H4 (cell line): ENCODE measurements at places on chromosomes 1 and 21. TPM values are rescaled to one million over a fixed set of nuclear protein-coding genes. Genes with fewer than 3 reads are reported as not detected.
A peak's percentile ranks its signal among the peaks of the same experiment; 100 is the strongest.

- DNase-seq = no peak
Measured at GRCh38 chr1:23869051-23869450, 961 bp upstream of the FUCA1 start.

DNA sequence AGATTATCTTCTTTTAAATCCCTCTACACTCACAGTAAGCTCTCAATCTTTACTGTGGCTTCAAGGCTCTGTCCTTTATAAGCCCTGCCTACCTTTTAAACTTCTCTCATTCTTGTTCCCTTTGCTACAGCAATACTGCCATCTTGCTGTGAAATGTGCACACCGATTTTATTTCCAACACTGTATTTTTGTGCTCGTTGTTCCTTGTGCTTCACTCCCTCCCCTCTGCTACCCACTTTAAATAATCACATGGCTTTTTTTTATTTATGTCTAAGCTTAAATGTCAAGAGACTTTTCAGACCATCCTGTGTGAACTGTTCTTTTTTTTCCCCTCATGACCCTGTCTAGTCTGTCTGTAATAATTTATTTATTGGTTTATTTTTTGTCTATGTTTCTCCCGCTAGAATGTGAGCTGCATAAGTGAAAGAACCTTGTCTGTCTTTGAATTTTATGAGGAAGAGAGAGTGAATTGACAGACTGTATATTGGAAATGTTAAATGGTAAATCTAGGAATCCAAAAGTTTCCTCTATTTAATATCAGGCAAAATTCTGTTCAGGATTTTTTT is 45.7 kb downstream of the ABCD3 start:
- DNase-seq = peak; percentile 25

DNA sequence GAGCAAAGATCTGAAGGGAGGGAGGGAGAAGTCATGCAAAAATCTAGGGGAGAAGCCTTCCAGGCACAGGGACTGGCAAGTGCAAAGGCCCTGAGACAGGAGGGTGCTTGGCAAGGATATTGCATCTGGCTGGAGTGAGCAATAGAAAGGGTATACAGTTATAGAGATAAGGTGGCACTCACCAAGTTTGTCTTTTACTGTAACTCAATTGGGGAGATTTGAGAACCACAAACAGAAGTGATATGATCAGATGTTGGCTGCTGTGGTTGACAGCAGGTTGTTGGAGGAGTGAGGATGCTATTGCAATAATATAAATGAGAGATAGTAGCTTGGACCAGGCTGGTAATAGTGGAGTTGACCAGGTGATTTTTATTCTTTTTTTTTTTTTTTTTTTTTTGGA is 25.6 kb downstream of the MCOLN3 start:
- no peak for DNase-seq

The DPT gene
- 0.15 TPM in 1 of 2 replicates, not detected in the other for total RNA-seq

The RYR2 gene
- 1.4 and 1.7 TPM in 2 replicates for total RNA-seq

The SYT14 gene
- total RNA-seq = 3.1 TPM in 2 replicates
